Mesenteric fat pad (tissue), 1 donor: ENCODE measurements at places on chromosomes 7 and 10. TPM values are rescaled to one million over a fixed set of nuclear protein-coding genes. Genes with fewer than 3 reads are reported as not detected.

DNA sequence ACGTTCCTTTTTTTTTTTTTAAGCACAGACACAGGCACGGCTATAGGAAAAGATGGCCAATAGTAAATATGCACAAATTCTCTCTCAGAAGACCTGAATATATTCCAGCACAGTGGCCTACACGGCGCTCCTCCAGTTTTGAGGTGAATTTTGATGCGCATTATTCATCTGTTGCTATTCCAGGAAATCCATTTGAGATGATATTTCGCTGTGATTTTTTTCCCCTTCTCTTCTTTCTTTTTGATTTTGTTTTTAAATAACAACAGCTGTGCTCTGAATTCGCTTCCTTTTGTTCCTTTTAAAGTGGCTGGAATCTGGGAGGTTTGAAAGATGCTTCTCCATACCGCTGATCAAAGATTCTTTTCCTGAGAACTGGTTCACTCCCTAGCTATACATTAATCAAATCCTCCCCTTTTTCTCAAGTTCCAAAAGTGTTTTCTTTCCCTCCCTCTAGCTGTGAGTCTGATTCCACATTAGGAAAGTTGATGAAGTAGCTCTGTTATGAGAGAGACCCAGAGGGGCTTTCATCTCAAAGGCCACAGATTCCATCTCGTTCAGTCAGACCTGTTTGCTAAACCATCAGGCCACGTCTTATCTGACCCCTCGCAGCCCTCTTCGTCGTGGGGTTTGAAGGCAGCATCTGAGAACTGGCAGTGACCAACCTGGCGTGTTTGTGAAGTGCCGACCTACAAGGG is 602.7 kb upstream of the NRP1 start:
- DNase-seq = no peak

Gene VSIR
- total RNA-seq = 128 TPM

DNA sequence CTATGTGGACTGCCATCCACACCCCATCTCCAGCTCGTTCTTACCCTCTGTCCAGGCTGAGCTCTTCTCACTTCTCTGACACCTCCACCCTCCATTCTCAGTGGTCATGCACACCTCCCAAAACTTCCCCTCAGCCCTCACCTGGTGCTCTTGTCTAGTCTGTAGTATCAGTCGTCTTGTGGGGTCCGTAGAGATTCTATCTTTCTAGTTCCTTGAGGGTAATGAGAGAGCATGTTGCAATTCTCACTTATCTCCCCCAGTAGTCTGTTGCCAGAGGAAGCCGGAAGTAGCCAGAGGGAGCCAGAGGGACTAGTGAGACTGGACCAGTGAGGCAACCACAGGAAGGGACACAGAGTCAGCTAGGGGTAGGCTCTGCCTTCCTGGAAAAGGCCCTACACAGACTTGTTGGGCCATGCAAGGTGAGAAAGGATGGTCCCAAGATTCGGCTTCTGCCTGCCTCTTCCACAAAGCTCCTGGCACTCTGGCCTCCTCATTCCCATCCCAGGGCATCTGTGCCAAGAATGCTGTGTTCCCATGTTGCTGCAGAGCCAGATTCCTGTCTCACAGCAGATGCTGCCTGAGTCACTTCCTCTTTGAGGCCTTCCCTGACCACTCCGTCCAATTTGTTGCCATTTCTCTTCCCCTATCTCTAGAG is 50.6 kb upstream of the DUSP5 start:
- DNase-seq = peak; percentile 69

Gene GRID1
- total RNA-seq = 2.1 TPM

DNA sequence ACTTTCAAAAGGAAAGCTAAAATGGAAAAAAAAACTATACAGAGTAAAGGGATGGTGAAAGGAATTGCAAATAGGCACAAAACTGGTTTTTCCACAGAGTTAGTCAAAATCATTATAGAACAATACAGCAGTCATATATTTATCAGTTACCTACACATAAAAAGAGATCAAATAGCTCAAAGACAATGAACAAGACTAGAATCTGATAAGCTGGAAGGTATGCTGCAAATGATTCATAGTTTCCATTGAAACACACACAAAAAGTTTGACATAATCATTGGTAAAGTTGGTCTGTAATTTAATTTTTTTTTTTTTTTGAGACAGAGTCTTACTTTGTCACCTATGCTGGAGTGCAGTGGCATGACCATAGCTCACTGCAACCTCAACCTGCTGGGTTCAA is 92.4 kb upstream of the SGCE start:
- no peak for DNase-seq

GRCh38 chr7:66257481-66257880 is 52.3 kb downstream of the TPST1 start:
- no peak for DNase-seq

- DNase-seq = no peak
Observed at GRCh38 chr10:8079126-8079525, 24.6 kb downstream of the GATA3 start.

Gene KAT6B
- total RNA-seq = 28.8 TPM

Gene POT1
- 15.0 TPM for total RNA-seq

Gene IKZF1
- total RNA-seq = 22.0 TPM

DNA sequence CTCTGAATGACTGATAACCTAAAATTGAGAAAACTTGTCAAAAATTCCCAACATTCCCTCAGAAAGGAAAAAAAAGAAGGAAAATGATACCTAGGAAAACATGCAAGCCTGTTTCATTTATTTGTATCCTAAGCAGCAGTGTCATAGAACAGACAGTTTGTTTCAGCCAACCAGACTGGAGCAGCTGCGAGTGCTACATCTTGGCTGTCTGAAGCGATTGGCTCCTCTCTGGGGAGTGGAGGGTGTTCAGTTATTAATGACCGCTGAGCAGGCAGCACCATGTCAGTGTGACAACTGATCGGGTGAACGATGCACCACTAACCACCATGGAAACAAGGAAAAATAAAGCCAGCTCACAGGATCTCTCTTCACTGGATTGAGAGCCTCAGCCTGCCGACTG is at the start of gene LRRN3:
TSS of gene LRRN3 (plus strand) at position 282 of the 400 bp plus-strand sequence. CDS start 31,646 bp downstream, outside the sequence.
- no peak for DNase-seq

DNA sequence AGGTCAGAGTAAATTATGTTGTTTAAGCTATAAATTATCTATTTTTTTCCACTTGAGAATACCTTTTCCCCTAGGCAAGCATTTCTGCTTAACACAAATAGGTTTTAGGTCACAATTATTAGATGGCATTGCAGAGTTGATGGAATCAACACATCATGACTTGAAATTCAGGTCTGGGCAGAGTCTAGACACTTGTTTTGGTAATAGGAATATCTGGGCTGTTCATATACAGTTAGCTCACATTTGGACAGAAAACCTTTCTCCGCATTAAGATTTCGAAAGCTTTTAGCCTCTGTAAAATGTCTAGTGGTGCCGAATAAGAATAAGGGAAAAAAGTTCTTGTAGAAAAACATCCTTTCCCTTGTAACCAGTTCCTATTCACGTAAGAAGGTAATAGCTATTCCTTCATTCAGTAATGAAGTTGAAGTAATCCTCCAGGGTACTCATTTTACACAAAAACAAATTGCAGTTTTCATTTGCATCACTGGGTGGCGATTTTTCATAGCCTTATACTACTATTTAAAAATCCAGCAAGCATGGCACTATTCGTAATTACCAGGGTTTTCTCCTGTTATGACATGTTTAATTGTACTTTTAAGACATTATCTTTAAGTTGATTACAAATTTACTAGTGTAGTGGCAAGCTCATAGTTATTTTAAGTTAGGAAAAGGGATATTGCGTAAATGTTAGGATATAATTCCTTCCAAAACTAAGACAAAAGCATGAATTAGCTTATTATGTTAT is 37.0 kb downstream of the RPA3 start:
- no peak for DNase-seq

- DNase-seq = no peak
Observed at GRCh38 chr10:86599041-86599440, 55.3 kb upstream of the OPN4 start.

DNA sequence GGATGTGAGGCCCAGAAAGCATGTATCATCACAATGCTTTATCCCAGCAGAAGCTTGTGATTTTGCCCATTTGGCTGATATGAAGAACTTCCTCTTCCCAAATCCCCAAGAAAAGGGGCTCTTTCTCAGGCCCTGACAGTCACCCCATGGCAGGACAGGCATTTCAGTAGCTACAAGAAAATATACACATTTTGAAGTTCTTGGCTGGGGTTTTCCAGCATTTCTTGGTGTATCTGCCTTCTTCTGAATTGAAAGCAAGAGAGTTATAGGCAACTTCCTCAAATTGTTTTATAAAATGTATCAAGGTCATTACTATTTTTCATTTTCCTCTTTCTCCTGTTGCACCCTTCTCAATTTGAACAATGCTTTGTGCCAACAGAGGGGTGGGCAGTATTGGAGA is 63.3 kb upstream of the PDLIM1 start:
- DNase-seq = no peak

Gene PLEKHS1
- total RNA-seq = 0.13 TPM

GRCh38 chr10:15558136-15558535 is 161.6 kb downstream of the ITGA8 start:
- DNase-seq = no peak

DNA sequence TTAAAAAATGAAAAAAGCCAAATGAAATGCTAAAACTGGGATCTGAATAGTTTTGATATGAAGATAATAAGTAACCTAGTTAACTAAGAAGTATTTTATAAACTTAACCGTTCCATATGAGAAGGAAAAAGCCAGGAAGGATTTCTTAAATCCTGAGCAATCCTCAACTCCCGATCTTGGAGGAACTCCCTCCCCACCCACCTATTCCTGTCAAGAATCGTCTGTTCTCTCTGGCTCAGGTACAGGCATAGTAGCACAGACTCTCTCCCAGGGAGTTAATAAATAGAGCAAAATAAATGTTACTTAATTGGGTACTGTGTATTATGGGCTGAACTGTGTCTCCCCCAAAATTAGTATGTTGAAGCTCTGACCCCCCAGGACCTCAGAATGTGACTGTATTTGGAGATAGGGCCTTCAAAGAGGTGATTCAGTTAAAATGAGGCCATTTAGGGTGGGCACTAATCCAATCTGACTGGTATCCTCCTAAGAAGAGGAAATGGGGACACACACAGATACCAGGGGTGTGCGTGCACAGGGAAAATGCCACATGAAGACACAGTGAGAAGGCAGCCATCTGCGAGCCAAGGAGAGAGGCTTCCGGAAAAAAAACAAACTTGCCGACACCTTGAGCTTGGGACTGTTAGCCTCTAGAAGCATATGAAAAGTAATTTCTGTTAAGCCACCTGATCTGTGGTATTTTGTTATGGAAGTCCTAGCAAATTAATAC is 28.7 kb downstream of the PUS7 start:
- DNase-seq = no peak

GRCh38 chr10:28137907-28138880 is 139.3 kb upstream of the ODAD2 start:
- DNase-seq = no peak
